ENCODE measurements at places on chromosomes 7 and 10.

DNA sequence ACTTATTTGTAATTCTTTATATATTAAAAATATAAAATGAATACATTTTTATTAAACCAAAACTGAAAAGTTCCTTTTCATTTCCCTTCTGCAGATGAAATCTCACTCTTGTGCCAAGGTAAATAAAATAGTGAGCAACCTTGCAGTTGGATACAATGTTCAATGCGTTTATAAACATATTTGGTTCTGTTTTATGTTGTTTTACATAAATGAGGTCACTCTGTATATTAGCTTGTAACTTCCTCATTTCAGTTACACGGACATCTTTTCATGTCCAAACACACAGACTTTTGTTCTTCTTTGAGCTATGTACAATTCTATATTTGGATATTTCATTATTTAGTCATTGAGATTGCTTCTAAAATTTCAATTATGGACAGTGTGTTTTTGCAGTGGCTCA lies 107.7 kb downstream of the BBS9 start:
- DNase-seq: no peak

DNA sequence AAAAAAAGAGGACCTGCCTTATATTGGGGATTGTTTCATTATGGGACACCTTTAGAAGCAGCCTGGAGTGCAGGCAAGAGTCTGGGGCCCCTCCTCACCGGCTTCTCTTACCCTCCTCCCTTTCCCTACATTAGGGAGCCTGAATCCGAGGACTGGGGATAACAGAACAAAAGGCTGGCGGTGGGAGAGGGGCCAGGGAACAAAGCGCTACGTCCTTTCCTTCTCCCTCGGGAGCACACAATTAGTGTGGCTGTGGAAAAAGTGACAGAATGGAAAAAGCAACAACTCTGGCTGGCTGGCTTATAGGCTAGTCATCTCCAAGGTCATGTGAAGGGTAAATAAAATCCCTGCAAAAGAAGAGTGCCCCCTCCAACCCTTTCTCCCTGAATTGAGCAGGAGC lies 74.7 kb downstream of the LSM5 start:
- no peak for DNase-seq

GRCh38 chr7:18290223-18290622 lies 205.3 kb upstream of the HDAC9 start:
- DNase-seq: no peak

- no peak for DNase-seq
Observed at GRCh38 chr10:117450940-117451339, 75.7 kb upstream of the PDZD8 start.

DNA sequence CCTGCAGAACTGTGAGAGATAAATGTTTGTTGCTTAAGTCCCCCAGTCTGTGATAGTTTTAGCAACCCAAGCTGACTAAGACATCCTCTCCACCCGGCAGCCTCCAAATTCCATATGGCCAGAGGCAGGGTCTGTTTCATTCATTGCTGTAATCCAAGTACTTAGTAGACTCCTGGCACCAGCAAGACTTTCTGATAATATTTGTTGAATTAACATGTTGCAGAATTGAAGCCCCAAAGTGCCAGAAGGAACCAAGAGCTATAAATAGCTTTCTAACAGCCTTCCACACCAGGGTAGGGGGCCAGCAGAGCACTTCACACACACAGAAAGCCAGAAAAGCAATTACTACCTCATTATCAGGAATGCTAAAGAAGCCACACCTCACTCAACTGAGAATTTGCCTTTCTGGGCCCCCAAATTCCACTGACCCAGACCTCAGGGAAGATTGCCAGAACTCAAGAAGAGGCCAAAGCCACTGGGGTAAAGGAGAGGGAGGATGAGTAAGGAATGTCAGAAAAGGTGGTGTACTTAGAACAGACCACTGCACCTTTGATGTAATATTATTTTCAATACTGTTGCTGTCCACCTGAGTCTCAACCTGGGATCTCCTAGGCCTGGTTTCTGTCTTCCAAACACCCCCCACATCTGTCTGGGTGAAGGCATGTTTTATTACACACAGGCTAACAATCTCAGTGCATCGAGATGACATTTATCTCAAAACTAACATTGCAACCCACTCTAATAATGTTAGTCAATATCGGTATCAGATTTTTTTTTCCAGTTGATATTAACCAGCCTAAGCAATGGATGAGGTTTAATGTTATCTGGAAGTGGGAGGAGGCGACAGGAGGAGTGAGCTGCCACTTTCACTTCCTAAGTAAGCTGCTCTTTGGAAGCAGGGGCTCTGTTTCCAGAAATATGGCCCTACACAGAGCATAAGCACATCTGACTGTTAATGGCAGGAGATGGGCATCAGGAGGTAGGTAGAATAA lies 5.5 kb downstream of the NOD1 start:
- no peak for DNase-seq

DNA sequence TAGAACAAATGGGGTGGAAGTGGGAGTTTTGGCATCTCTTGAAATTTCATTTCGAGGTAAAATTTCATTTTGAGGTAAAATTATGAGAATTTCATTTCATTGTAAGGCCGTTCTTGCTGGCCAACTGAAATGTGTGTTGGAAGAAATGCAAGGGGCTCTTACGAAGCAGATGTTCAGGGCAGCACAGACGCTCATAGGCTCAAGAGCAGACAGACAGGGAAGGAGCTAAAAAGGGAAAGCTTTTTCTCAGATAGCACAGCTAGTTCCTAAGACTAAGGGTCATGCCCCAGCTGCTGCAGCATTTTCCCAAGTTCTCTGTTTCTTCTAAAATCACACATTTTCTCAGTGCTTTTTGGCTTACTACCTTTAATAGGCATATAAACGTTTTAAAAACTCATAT lies 65.1 kb upstream of the SFMBT2 start:
- DNase-seq: no peak

GRCh38 chr10:92121686-92122492 lies 169.0 kb downstream of the CPEB3 start:
- DNase-seq: no peak

- DNase-seq: no peak
Observed at GRCh38 chr7:14377646-14378266, 388.3 kb upstream of the ETV1 start.

- DNase-seq: no peak
Observed at GRCh38 chr7:55063633-55064032, 44.8 kb downstream of the EGFR start.

- DNase-seq: no peak
Observed at GRCh38 chr10:43119416-43120115, 18.7 kb upstream of the CSGALNACT2 start.

GRCh38 chr7:158049271-158049670 lies 538.4 kb downstream of the PTPRN2 start:
- no peak for DNase-seq

GRCh38 chr7:157394246-157395191 lies 57.7 kb downstream of the DNAJB6 start:
- no peak for DNase-seq

DNA sequence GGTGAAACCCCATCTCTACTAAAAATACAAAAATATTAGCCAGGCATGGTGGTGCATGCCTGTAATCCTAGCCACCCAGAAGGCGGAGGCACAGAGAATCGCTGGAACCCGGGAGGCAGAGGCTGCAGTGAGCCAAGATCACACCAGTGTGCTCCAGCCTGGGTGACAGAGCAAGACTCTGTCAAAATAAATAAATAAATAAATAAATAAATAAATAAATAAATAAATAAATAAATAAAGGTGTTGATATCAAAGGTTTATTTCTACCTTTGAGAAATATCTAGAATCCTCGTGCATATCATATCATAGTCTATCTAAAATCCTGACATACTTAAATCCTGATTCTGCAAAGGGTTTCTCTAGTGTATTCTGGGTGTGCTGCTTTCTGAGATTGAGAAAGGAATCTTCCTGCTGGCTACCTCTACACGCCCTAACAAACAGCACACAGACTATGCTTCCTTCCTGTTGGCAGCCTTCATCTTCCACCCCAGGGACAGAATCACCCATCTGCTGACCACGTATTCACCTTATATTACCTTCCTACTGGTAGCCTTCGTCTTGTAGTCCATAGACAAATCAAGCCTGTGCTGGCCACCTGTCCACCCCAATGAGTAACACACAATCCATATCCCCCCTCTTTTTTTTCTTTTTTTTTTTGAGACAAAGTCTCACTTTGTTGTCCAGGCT lies 8.7 kb downstream of the ABLIM1 start:
- DNase-seq: no peak

- DNase-seq: no peak
Observed at GRCh38 chr7:148856578-148856881, 27.6 kb downstream of the EZH2 start.

DNA sequence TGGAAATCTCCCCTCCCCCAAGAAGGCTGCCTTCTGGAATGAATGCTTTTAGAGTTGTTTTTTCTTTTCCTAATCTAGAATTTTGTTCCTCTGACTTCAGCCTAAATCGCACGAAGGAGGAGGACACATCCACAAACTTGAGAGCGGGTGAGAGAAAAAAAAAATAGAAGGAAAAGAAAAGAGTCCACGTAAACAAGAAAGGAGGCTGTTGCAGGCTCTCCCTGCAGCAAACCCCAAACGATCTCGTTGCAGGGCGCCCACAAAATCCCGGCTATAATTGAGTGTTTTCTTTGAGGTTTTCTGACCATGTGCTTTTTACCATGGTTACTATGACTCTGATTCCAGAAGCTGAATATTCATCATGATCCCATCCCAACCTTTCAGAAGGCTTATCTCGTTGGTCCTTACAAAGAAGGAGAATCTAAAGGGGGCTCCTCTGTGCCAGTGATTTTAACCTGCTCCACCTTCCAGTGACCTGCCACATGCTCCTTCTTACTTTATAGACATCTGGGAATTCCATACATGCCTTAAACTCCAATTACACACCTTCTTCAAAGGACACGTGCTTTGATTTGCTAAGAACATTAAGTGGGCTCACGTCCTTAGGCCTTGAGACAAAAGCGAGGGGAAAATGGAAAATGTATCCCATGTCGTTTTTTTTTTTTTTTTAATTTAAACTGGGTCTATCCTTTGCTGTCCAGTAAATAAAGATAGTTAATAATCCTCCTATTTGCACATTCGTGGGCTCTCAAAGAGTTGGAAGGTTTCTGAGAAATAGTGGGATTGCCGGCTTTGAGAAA lies 5.8 kb downstream of the TWIST1 start:
- no peak for DNase-seq

DNA sequence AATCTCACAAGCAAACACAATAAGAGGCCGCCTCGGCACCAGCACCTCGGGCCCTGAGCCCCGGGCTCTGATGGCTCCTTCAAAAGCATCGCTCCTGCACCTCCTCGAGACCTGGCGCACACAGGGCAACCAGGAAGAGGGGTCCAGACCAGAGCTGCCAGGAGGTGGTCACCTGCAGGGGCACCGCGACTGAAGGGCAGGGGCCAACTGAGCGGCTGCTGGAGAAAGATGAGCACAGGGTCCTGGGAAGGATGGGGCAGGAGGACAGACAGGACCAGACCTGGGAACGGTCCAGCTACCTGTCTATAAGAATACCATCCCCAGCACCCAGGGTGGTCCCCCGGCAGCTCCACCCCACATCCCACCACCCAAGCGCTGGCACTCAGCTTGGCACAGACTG lies 20.8 kb downstream of the MAD1L1 start:
- no peak for DNase-seq

DNA sequence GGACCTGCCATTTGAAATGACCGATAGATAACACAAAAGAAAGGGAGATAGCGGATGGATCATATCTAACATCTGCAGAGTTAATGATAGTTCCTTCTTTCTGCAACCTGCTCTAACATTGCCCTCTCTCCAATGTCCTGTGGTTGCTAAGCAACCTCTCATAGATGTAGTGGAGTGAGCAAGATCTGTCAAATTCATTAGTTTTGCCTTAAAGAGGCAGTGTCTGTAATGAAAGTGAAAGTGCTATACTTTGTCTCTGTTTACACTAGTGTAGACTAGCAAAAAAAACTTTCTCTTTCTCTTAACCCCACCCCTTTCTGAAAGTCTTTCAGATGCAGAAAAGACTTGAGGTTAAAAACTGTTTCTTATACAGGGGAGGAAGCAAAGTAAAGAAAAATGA lies 1196.9 kb downstream of the SORCS3 start:
- no peak for DNase-seq

DNA sequence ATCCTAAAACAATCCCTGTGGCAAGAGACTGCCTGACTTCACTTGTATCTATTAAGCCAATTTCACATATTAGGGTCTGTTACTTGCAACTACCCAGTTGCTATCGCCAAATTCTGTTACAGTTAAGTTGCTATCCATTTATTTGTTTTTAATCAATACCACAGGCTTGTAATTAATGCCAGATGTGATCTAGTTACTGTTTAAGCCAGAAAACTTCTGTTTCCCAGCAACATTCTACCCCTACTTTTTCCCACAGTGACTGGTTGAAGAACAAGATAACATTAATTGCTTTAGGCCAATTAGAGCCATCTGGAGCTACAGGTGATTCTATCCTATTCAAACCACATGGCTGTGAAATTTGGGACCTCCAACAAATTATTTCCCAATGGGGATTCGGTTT lies 131.3 kb downstream of the ALOX5 start:
- DNase-seq: no peak

GRCh38 chr7:106864298-106865081 lies 592 bp upstream of the PIK3CG start:
- no peak for DNase-seq

GRCh38 chr7:15925608-15926007 lies 239.1 kb upstream of the MEOX2 start:
- no peak for DNase-seq

DNA sequence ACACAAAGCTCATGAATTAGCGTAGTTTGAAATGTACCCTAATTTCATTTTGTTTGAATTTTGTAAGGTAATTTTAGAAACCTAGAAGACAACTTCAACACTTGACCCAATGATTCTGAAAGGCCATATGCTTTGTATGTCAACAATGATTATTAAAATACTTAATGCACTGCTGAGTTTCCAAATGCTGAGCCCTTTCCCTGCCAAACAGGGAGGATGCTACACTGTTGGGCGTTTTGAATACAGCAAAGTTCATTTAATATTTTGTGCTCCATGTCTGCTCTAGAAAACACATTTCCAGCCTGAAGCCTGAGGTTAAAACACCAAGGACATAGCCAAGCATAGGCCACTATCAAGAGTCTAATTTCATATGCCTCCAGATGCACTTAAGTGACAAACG lies 99.8 kb downstream of the ICA1 start:
- no peak for DNase-seq

GRCh38 chr7:96097835-96098234 lies 224.1 kb downstream of the SLC25A13 start:
- no peak for DNase-seq

- DNase-seq: no peak
Observed at GRCh38 chr7:142890874-142891485, 5.4 kb upstream of the TRPV6 start.

Measured in Calu3 (cell line).